ENCODE measurements at places on chromosomes 6 and 20.

DNA sequence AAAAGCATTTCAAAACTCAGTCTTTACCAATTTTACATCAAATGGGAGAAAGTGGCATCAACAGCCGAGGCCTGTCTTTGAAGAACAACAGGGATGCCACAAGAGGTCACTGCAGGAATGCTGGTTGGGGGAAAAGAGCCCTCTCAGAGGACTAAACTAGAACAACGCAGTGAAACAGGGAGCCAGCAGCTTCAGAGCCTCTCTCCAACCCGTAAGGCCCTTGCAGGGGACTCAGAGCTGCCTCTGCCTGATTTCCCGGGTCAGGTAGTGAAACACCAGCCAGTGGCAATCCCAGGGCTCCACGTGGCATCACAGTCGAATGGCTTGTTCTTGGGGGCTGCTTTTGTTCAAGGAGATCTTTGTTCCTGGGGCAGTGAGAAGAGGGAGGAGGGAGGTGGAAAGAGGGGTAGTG lies 55.0 kb upstream of the KCNK16 start:
- DNase-seq: no peak

GRCh38 chr6:3898265-3898994 lies 49.3 kb downstream of the FAM50B start:
- DNase-seq: no peak

DNA sequence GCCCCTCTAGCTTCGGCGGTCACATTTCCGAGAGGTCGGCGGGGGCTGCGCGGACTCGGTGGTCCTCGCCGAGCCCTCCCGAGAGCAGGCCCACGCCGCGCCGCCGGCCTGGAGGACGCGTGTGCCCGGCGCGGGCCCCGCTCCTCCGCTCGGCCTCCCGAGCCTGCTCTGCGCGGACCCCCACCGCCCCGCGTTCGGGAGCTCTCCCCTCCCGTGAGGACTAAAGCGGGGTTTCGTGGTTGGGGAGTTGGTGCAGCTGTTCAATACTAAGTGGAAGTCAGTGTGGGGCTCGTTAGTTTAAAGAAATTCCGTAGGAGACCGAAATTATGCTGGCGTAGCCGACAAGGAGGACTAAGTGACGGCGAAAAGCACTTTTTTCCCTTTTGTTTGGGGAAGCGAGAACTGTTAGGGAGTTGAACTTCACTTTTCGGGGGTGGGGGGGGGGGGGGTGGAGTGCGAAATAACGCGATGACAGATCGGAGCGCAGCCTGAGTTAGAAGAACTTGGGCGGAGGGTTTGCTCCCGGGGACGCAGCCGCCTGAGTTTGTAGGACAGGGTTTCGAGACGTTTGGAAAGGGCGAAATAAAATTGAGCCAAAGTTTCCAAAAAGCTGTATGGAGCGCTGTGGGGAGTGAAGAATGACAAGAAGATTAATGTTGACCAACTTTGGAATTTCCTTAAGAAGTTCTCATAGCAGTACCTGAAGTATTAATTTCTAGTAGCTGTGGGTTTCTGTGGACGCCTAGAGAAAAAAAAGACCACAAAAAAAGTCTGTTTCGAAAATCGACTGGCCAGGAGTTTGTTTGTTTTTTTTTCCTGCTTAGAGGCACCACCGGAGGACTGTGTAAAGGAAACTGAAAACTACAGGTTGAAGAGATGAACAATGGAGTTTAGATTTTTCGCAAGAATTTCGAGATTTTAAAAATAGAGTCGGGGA lies 1.4 kb downstream of the QKI start:
- DNase-seq: peak; percentile 15

DNA sequence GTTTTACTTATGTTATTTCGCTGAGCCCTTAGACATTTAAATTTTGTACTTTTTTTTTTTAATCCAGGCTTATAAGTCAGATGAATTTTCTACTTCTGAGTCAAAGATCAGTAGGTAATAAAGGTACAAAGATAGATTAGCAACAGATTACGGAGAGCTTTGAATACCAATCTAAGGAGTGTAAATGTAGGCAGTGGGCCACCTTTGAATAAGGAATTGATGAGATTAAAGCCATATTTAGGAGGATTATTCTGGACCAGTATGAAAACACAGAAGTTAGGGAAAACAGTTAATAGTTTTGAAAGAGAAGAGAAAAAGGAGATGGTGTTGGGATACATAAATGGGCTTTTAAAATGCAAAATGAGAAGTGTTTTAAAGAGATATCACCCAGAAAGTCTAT lies 117.6 kb downstream of the SLC16A10 start:
- DNase-seq: no peak

- no peak for DNase-seq
Observed at GRCh38 chr20:64254571-64255360, 782 bp upstream of the PCMTD2 start.

- DNase-seq: no peak
Observed at GRCh38 chr20:62955519-62956386, 3.2 kb downstream of the SLC17A9 start.

DNA sequence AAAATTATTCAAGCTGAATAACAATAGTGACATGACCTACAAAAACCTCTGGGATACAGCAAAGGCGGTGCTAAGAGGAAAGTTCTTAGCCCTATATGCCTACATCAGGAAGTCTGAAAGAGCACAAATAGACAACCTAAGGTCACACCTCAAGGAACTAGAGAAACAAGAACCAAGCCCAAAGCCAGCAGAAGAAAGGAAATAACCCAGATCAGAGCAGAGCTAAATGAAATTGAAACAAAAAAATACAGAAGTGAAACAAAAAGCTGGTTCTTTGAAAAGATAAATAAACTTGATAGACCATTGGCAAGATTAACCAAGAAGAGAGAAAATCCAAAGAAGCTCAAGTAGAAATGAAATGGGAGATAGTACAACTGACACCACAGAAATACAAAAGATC lies 47.6 kb upstream of the NOTCH4 start:
- no peak for DNase-seq

- no peak for DNase-seq
Observed at GRCh38 chr20:51570739-51571459, 28.4 kb upstream of the NFATC2 start.

GRCh38 chr20:47851774-47852173 lies 66.5 kb upstream of the SULF2 start:
- no peak for DNase-seq

GRCh38 chr6:92779746-92780145 lies 639.6 kb downstream of the EPHA7 start:
- DNase-seq: no peak

- no peak for DNase-seq
Observed at GRCh38 chr6:82989736-82990290, 75.8 kb downstream of the UBE3D start.

GRCh38 chr6:149074832-149075258 lies 242.7 kb upstream of the TAB2 start:
- DNase-seq: no peak

DNA sequence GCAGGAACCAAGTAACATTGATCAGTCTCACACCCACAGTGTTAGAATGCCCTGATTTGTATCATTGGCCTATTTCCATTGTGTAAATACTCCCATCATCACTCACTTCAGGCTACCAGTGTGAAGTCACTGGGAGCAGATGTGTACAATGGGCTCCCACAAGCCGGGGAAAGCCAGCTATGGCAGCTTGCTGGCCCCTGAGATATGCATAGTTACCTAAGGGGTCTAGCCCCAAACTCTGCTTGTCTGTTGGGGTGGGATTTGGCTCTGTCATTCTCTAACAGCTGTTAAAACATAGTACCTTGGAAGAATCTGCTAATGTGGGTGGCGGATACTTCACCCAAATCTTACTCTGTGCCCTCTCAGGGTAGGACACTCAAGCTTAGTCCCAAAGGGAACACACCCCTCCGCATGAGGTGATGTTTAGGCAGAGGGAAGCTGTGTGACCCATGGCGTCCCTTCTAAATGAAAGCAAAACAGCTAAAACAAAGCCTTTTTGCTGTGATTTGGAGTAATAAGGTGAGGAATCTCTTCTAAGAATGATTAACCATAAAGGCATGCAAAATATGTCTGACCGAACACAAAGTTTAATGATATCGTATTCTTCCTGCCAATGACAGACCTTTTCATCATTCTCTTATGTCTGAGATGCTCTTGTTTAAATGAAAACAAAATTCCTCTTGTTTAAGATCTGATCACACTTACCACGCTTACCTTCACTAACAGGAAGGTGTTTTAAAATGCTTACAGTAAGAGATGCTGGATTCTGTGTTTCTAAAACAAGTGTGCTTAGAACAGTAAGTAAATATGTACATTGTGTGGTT lies 45.9 kb upstream of the PXDC1 start:
- no peak for DNase-seq

DNA sequence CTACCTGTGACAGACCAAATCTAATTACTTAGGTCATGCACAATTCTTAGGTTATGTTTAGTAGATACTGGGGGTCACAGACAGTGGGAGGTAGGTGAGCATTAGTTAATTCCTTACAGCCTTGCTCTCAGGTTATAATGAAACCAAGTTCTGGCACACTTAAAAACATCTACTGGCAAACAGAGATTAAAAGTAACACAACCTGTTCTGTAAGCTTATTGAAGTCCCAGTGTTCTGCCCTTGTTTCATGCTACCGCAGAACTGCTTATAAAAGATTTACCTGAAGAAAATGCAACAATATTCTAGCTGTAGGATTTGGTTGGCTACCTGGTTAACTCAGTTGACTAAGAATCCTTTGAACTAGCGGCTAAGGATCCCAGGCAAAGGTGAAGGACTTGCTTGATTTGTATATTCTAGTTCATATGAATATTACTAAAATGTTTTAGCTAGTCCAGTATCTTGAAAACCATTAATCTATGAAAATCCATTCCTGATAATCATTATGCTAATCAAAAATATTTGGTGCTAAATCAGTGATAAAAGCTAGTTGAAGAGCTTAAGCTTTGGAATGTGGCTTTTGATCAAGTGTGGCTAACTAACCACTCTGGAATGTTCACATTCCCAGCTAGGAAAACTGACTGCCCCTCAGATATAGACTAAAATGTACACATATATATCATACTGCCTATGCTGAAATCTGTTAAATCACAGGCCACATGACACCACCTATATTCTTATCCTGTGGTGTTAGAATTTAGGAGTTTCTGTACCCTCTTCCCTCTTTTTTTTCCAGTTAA lies 7.2 kb downstream of the PEX3 start:
- DNase-seq: no peak

DNA sequence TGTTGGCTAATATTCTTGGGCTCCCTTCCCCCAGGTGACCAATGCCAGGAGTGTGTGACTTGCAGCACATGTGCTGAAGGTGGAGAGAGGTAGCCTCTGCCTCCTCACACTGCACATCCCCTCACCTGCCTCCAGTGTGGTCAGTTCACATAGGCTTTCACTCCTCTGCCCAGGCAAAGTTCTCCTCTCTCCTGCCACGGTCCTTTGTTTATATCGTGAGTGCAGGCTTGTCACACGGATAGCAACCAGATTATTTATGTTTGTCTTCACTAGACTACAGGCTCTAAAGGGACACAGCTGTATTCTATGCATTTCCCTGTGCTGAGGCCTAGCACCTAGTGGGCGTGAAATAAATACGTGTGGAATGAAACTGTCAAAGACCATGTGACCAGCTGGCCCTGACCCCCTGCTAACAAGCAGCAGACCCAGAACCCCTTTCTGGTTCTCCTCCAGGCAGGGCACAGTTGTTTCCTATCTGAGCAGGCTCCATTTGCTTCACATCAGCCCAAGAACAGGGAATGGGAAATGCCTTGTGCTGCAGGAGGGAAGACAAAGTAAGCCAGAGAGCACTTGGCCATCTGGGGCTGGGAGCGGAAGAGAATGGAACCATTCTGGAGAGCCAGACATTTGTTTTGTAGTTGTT lies 42.3 kb downstream of the UNC5CL start:
- no peak for DNase-seq

DNA sequence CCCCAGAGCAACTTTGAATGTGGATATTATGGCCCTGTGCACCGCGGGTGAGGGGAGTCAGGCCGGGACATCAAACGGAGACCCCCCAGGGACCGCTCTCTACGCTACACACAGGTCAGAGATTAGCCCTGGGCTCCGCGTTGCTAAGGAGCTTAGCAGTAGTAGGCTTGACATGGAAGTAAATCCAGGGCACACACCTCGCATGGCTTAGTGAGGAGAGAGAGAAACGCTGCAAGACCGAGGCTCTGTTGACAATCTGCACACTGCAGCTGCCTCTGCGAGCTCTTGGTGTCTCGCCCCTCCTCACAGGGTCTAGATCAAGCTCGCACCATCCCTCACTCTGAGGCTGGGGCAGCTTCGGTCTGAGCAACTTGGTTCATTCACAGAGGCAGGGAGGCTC lies 116.1 kb upstream of the CDH4 start:
- DNase-seq: no peak

GRCh38 chr6:46287681-46288080 lies 116.9 kb upstream of the ENPP5 start:
- DNase-seq: no peak

- DNase-seq: no peak
Observed at GRCh38 chr20:39210341-39211036, 248.3 kb downstream of the DHX35 start.

DNA sequence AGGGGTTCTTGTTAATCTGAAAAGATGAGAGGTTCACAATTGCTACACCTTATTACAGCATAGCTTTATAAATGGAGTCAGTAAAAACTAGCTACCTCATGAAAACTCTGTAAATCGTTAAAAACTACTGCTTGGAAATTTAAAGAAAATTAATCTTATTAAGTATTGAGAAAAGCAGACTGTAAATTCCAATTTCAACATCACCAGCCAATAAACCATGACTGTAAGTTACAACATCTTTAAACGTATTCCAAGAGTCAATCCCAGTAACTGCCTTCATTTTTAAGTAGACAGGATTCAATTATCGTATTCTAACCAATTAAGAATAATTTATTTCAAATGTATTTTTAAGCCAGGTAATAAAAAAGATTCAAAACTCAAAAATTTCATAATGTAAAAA lies 70.3 kb downstream of the ATG5 start:
- no peak for DNase-seq

GRCh38 chr6:124742971-124743370 lies 219.3 kb upstream of the RNF217 start:
- no peak for DNase-seq

DNA sequence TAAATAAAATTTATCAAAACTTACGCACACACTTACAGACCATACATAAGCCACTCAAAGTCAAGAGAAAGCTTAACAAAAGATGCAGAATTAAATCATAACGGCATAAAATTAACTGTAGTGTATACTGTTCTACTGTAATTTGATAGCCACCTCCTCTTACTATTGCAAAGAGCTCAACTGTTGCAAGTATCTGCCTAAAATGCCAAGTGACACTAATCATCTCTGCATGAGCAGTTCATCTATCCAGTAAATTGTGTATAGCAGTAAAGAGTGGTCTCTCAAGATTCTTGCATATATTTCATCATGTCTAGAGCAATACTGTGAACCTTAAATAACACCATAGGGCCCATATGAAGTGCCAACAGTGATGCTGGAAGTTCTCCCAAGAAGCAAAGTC lies 12.3 kb downstream of the OR2H2 start:
- DNase-seq: no peak

GRCh38 chr6:23036406-23036983 lies 467.1 kb downstream of the HDGFL1 start:
- DNase-seq: no peak

DNA sequence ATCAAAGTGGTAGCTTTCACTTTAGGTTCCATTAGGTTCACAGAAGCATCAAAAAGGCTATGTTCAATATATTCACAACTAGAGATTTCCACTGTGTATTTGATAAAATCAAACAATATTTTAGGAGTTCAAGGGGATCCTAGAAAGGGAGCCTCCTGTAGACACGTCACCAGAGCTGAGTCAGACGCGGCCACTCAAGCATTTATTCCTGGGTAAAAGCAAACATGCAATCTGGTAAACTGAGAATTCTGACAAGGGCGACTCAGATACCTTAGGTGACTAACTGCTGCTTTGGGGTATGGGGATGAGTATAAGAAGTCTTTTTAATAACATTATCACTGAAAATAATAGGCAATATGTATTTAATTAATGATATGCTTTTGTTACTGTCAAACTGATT lies 118.7 kb upstream of the HMGN3 start:
- DNase-seq: no peak

Data from activated T-cell treated with anti-CD3 and anti-CD28 coated beads for 4 hours (primary cell).